ENCODE measurements at places on chromosomes 16 and 17.

GRCh38 chr17:17570140-17570797 lies 21.2 kb downstream of the PEMT start:
- DNase-seq, result peak; percentile 74

GRCh38 chr17:14471052-14471451 lies 170.2 kb downstream of the HS3ST3B1 start:
- no peak for DNase-seq

DNA sequence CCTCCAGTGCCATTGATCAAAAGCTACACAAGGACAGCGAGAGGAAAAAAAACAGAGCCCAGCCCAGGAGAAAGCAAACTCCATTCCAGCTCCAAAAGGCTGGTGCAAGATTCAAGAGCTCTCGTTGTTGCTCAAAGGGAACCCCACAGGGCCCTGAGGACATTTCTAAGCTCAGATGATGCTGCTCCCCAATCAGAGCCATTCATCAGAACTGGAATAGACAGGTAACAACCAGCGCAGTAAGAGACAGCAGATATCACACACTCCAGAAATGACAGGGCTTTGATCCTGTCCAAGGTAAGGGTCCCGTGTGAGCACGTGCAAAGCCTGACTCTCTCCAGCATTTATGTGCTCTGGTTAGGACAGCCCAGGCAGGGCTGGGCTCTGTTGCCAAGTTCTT lies 20.1 kb downstream of the PMP22 start:
- no peak for DNase-seq

DNA sequence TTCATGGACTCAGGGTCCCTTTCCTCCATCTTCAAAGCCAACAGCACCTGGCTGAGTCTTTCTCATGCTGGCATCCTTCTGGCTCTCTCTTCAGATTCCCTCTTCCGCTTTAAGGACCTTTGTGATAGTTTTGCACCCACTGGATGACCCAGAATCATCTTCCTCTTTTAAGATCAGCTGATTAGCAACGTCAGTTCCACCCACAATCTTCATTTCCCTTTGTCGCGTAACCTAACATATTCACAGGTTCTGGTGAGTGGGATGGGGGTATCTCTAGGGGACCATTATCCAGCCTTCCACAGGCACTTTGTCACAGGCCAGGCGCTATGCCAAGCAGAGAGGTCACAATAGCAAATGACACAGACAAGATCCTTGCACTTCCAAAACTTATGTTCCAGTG lies 593.8 kb downstream of the MAF start:
- DNase-seq, result no peak

DNA sequence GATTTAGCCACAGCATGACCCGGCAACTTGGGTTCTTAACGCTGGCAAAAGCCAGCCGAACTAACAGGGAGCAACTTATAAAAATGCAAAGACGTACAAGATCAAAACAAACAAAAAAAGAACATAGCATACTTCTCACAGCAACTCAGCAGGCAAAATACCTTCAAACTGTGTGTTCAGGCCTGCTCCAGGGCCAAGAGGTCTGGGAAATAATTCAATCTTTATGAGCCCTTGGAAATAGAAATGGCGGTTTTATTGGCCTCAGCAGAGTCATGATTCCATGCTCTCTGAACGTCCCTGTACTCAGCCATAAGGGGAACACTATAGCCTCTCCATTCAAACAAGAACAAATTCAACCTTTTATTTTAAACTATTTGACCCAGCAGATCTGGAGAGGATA lies 101.3 kb upstream of the C17orf78 start:
- DNase-seq, result no peak

- no peak for DNase-seq
Measured at GRCh38 chr16:10850478-10850850, 26.5 kb upstream of the CIITA start.

DNA sequence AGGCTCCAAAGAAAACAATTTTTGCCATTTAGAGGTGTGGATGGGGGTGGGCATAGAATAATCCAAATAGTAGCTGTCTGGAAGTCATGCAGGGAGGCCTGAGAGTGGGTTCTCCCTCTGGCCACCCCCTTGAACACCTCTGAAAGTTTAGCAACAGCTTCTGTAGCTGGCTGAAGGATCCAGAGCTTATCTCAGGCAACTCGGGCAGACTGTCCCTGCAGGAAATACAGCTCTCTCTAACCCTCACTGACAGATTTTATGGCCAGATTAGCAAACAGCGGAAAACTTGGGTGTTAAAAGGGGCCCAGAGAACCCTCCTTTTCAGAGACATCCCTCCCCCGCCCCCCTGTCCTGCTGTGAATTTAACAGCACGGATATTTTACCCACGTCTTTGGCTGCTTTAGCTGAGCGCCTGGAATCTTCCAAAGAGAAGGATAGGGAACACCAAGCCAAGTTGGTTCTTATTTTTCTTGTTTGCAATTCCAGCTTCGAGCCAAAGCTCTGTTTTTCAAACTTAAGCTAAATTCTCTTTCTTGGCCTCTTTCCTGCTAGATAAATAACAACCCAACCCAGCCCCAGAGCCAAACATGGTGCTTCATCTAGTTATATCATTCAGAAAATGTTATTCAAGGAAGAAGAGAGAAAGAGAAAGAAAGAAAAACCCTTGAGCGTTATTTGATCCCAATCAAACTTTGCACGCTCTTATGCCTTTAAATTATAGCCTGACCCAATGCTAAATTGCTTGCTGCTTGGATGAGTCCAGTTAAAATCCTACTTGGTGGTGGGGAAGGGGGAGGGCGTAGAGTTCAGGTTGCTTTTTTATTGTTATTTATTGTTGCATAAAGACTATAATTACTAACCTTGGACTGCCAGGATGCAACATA lies 2.3 kb upstream of the HOXB2 start:
- no peak for DNase-seq

- no peak for DNase-seq
Measured at GRCh38 chr17:74429604-74430384, 2.1 kb upstream of the GPRC5C start.
